ENCODE measurements at places on chromosomes 2 and 18.
A peak's percentile ranks its signal among the peaks of the same experiment; 100 is the strongest.

GRCh38 chr2:605674-606608, 71.3 kb downstream of the TMEM18 start:
- DNase-seq, result no peak

DNA sequence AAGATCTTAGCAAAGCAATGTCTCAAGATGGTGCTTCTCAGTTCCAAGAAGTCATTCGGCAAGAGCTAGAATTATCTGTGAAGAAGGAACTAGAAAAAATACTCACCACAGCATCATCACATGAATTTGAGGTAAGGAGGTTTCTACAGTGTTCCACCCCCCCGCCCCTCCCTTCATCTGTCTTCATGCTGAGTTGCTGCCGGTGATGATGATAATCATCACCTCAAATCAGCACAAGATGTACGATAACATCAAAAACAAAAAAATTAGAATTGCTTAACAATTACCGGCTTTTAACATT, 14.6 kb downstream of the UGP2 start:
- peak; percentile 23 for DNase-seq

DNA sequence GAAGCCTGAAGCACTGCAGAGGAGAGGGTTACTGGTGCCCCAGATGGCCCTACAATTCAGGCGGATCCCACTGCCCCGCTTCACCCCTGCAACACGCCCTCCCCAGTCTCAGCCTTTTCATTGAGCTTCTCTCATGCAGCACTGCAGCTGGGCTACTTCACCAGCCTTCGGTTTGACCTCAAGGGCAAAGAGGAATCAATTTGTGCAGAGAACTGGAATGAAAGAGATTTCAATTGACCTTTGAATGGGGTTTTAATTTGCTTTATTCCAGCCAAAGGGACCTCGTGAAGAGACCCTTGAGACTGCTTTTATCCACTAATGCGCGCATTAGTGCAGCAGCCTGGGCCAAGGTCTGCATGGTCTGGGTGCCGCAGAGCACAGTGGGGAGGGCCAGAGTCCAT, 8.8 kb upstream of the POMC start:
- no peak for DNase-seq

GRCh38 chr18:13539050-13539449, 187.3 kb downstream of the FAM210A start:
- no peak for DNase-seq

GRCh38 chr2:70124983-70125480, 37.8 kb downstream of the PCBP1 start:
- DNase-seq, result peak; percentile 47

- DNase-seq, result no peak
Measured at GRCh38 chr2:3847397-3848052, 144.2 kb downstream of the DCDC2C start.

GRCh38 chr2:213834331-213834730, 550.1 kb downstream of the SPAG16 start:
- DNase-seq, result no peak

DNA sequence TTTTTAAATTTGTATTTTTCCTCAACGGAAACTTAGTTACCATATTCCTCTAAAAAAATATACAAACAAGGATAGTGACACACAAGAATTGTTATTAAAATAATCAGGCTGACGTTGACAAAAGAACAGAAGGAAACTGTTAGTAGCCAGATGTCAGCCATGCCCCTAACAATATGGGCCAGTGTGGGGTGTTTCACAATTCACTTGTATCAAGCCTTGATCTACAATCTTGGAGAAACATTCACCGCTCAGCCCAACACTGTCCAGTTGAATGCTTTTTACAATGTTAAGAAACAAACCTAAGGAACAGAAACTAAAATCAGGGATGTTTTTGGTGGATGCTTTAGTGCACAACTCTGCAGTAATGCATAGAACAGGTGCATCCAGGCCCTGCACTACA, 44.6 kb downstream of the TMEFF2 start:
- no peak for DNase-seq

GRCh38 chr2:193561054-193561453, 1366.3 kb upstream of the TMEFF2 start:
- no peak for DNase-seq

DNA sequence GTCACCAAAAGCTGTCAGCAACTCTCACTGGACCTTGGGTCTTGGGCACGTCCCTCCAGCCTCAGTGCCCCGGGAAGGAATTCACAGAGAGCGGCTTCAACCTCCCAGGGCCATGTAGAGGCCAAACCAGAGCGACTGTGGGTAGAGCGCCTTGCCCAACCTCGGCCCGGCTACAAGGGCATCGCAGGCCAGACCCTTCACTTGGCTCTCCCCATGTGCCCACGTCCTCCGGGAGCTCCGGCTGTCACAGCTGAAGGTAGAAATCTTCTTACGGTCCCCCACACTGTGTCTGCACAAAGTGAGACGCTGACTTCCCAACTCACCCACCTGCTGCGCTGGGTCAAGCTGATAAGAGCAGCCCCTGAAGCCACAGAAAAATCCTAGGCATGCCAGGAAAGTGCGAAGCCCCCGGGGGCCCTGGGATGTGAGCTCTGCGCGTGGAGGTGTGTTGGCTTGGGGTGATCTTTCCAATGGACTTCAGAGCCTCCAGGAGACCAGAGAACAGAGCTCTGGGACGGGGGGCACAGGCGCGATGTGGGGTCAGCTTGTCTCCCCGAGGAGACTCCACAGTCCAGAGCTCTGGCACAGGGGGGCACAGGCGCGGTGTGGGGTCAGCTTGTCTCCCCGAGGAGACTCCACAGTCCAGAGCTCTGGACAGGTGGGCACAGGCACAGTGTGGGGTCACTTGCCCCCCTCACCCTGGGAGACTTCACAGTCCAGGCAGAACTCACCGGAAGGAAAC, 105.5 kb downstream of the RTP5 start:
- no peak for DNase-seq

- DNase-seq, result no peak
Measured at GRCh38 chr2:19989342-19989666, 601 bp downstream of the WDR35 start.

DNA sequence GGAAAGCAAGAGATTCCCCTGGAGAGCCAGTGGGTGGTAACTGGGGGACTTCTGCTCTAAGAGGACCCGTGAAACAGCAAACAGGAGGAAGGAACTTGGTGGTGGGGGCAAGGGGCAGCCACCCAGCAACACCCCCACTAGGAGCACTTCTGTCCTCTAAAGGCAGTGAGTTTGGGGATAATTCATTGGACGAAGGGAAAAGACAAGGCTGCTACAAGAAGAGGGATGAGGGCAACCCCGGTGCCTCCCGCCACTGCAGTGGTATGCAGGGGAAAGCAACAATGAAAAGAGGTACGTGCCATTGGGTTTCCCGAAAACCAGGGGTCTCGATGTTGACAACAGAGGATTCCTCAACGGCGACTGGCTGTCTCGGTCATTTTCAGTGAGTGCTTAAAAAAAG, 9.1 kb downstream of the RPL31 start:
- no peak for DNase-seq

DNA sequence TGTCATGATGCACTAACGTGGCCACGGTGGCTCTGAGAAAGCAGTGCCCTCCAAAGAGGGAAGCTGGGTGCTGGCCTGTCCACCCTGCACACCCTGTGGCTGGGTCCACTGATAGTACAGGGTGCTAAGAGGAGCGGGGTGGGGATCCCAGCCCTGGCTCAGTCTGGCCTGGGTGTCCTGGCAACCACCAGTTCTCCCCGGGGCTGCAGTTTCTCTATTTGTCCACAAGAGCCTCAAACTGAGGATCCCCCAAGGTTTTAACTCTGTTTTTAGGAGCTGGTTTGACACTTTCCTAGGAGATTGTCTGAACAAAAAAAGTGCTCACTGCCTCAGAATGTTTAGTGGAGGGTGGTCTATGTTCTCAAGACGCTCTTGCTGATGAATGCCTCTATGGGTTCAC, 29.0 kb downstream of the EDAR start:
- no peak for DNase-seq

GRCh38 chr2:69835666-69836065, 6.2 kb downstream of the GMCL1 start:
- DNase-seq, result no peak

GRCh38 chr2:230134496-230135129, 65.9 kb upstream of the SLC16A14 start:
- DNase-seq, result no peak

- no peak for DNase-seq
Measured at GRCh38 chr18:48632676-48633257, 93.9 kb downstream of the CTIF start.

DNA sequence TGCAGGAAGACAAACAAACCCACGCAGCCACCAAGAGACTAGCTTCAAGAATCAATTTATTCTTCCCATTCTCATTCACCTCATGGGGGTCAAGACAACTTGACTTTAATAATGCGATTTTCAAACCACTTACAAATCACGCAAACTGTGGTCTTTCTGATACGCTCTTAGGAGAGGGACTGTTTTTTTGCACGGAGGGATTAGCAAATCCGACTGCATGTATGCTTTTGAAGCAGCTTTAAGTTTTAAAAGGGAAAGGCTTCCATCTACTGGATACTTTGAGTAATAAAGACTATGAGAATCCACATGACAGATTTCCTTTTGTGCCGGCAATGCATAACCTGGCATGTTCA, 322.9 kb upstream of the KCNJ3 start:
- DNase-seq, result no peak

DNA sequence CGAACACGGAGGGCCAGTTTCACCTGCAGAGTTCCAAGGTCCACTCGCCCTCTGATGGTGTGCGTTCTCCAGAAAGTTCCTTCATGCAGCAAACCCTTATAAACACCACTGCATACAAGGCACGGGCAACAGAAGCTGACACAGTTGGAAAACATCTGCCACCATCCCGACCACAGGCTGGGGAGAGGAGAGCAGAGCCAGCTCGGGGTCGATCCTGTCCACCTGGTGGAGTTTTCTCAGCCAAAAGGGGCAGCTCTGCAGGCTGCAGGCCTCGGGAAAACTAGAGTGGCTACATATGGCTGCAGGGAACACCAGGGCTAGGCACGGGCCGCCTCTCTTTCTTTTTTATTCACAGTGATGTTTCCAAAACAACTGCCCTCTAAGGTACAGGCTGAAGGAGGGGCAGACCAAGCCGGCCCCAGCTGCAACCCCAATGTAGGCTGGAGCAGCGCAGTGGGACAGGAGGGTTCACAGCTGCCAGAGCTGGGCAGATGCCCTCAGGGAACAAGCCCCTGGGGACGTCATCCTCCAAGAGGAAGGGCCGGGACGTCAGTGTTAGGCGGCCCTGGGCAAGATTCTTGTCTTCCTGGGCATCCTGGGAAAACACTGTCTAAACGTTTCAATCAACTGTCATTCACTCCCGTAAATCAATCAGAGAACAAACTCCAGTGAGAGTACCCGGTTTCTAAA, 274.7 kb downstream of the TWIST2 start:
- no peak for DNase-seq

- no peak for DNase-seq
Measured at GRCh38 chr2:222672068-222672401, 577 bp downstream of the MOGAT1 start.

GRCh38 chr18:23580677-23581367, 5.5 kb downstream of the NPC1 start:
- DNase-seq, result no peak

GRCh38 chr2:241834527-241835210, 24.0 kb downstream of the PDCD1 start:
- no peak for DNase-seq

DNA sequence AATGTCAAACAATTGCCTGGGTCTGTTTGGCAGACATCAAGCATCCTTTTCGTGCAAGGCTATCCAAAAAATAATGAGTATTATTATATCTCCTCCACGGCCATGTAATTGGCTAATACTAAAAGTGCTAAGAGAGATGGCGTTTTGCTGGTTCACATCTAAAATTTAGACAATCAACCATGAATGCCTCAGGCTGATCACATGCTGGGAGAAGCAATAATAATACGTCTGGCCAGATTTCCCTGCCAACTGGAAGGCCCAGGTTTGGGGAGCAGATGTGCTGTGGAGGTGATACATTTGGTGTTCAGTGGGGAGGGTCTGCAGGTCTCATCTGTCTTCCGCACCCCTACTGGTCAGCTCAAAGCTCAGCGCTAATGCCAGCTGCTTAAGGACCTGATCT, 60.3 kb upstream of the CREB1 start:
- DNase-seq, result no peak

- DNase-seq, result no peak
Measured at GRCh38 chr2:10532638-10533101, 84.5 kb upstream of the ODC1 start.

- DNase-seq, result no peak
Measured at GRCh38 chr2:240502430-240503121, 55.2 kb downstream of the ANKMY1 start.

GRCh38 chr2:127646487-127647241, 711 bp downstream of the GPR17 start:
- no peak for DNase-seq

GRCh38 chr2:8418721-8419120, 263.1 kb upstream of the ID2 start:
- DNase-seq, result no peak

GRCh38 chr2:43958397-43959275, 37.2 kb downstream of the LRPPRC start:
- no peak for DNase-seq

GRCh38 chr2:70935468-70936164, at the start of gene ATP6V1B1:
Gene ATP6V1B1 (plus strand): TSS chr2:70935900. CDS start chr2:70935955, 55 bp downstream.
- DNase-seq, result no peak

- DNase-seq, result no peak
Measured at GRCh38 chr2:72138011-72138881, 9.4 kb downstream of the CYP26B1 start.

GRCh38 chr18:77866351-77866750, 616.7 kb downstream of the GALR1 start:
- no peak for DNase-seq

GRCh38 chr2:32135409-32135808, 30.3 kb upstream of the SLC30A6 start:
- DNase-seq, result no peak

GRCh38 chr18:26454616-26455015, 93.7 kb downstream of the KCTD1 start:
- no peak for DNase-seq

DNA sequence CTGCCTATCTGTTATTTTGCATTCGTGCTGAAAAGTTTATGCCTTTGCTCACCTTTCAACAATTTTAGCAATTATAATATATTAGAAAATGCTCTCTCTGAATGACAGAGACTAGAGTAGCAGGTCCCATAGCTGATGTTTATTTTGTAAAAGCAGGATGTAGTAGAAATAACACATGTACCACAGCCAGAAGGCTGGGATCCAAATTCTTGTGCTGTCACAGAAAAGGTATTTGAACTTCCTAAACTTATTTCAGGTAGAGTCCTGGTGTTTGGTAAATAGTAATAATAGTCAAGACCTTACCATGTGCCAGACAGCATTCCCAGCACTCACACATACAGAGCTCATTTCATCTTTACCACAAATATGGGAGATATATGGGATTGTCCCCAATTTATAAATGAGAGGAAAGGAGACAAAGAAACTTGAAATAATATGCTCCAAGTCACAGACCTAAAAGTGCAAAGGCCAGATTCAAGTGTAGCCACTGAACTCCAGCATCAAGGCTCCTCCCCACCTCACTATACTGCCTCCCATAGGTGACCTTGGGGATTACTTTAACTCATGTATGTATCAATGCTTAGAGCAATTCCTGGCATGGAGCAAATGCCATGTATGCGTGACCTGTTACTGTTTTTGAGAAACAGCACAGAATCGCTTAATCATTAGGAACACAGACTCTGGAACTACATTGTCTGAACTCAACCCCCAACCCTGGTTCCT, 284.7 kb upstream of the RAB12 start:
- DNase-seq, result no peak

- DNase-seq, result no peak
Measured at GRCh38 chr2:9991221-9991620, 39.7 kb downstream of the GRHL1 start.

- no peak for DNase-seq
Measured at GRCh38 chr2:18440141-18440661, 120.3 kb downstream of the RDH14 start.

Data from activated T-cell treated with anti-CD3 and anti-CD28 coated beads for 24 hours (primary cell).